ENCODE measurements at places on chromosomes 7 and 10.

- DNase-seq: peak; percentile 75
Measured at GRCh38 chr10:79068562-79069324, at the start of gene ZMIZ1. Gene ZMIZ1, plus strand, starts transcription at chr10:79068966. Its CDS starts 132,667 bp downstream, at chr10:79201633.

DNA sequence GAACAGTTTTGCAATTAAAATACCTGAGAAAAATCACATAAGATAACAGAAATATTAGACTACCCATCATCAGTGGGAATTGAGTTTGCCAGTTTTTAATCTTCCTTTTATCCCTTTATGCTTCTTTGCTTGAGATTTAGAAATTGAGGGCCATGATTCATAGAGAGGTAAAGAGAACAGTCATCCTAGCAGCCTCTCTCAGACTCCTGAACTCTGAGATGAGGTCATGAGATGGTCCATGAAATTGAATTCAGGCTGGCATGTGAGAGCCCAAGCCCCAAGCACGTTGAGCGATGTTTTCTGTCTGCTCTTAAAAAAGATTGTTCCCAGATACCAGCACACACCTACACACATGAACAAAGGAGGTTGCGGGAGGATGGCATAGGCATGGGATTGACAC lies 91.1 kb downstream of the CREB5 start:
- DNase-seq: no peak

- no peak for DNase-seq
Measured at GRCh38 chr7:156832195-156832877, 60.6 kb downstream of the LMBR1 start.

GRCh38 chr10:36030516-36030915 lies 388.4 kb upstream of the FZD8 start:
- DNase-seq: no peak

GRCh38 chr10:82796510-82796909 lies 921.5 kb downstream of the NRG3 start:
- no peak for DNase-seq

DNA sequence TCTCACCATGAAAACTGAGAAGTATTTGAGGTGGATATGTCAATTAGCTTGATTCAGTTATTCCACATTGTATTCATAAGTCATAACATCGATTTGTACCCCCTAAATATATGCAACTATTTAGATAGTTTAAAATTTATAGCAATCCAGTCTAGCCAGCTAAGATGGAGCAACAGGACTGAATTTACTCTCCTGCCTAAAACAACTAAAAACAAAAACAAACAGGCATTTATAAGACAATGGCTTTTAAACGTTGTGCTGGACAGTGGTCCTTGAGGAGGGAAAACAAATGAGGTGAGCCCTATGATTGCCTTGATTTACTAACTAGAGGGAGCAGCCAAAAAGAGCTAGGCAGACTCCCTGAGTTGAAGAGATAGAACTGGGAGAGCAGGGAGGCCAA lies 814 bp upstream of the GPAM start:
- no peak for DNase-seq

GRCh38 chr10:52440612-52441285 lies 126.7 kb downstream of the DKK1 start:
- DNase-seq: no peak

GRCh38 chr10:79563426-79563825 lies 3.2 kb upstream of the SFTPA2 start:
- no peak for DNase-seq

GRCh38 chr7:139827042-139827441 lies 2.0 kb upstream of the TBXAS1 start:
- DNase-seq: no peak

GRCh38 chr7:159272739-159273138 lies 128.1 kb upstream of the VIPR2 start:
- DNase-seq: no peak

GRCh38 chr10:3241967-3242650 lies 69.5 kb upstream of the PITRM1 start:
- DNase-seq: no peak

DNA sequence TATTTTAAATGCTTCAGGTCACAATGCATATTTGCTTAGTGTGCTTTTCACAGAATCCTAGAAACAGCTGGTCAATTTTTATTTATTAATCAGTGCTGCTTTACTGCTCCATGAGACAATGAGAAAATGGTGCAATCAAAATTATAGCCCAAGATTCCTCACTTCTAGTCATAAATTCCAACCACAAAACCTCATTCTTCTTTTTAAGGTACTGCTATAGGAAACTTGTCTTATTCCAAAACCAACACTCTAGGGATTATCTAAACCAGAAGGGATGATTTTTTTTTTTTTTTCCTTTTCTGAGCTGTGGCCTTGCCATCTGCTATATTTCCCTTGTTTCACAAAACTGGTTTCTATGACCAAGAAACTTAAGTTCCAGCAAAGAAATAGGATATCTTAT lies 64.0 kb upstream of the SEMA3A start:
- no peak for DNase-seq

DNA sequence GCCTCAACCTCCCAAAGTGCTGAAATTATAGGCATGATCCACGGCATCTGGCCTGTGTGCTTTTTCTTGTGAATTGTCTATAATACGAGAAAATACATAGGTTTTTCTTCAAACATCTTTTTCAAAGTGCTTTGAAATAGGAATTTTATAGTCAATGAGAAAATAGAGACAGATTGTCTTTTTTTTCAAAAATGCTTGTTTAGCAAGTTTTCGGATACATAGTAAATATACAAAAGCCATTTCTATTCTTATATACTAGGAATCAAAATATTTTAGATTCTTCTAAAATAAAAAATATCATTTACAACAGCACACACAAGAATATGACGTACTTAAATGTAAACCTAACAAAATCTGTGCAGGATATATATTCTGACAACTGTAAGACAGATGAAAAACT lies 1.6 kb upstream of the LYZL2 start:
- no peak for DNase-seq

GRCh38 chr7:132785870-132786269 lies 209.6 kb upstream of the PLXNA4 start:
- DNase-seq: no peak

- no peak for DNase-seq
Measured at GRCh38 chr10:84204122-84204521, 9.8 kb downstream of the CDHR1 start.

GRCh38 chr10:14378387-14378960 lies 47.8 kb upstream of the FRMD4A start:
- DNase-seq: no peak

- no peak for DNase-seq
Measured at GRCh38 chr10:27949528-27950241, 49.2 kb downstream of the ODAD2 start.

- no peak for DNase-seq
Measured at GRCh38 chr10:86538547-86538946, 17.0 kb upstream of the WAPL start.

GRCh38 chr10:73992899-73993788 lies 4.8 kb upstream of the VCL start:
- no peak for DNase-seq

- DNase-seq: no peak
Measured at GRCh38 chr10:70898687-70899086, 10.3 kb upstream of the PCBD1 start.

DNA sequence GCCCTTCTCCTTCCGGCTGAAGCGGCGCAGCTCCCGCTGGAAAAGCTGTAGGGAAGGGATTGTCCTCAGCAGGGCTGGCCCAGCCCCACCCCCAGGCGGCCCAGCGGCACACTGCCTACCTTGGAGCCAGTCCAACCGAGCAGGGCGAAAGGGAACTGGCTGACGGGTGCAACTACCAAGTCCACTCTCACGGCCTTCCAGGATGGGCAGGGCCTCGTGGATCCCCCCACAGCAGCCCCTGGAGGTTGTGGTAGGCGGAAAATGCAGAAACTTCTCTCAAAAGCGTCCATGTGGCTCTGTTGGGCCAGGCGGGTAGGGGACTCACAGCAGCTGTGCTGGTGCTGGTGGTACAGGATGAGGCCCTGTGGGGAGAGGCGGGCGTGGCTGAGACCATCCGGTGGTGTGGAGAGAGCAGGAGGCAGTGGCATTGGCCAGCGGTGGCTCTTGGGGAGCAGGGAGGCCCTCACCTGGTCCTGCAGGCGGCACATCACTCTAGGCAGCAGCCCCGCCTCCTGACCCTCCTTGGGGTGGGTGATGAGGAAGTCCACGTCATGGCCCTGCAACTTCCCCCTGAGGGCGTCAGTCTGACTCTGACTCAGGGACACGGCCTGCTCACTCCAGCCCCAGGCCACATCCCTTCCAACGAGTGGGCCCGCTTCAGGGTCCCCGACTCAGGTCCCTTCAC lies 8.4 kb upstream of the PGAM2 start:
- DNase-seq: no peak

GRCh38 chr7:85023066-85023712 lies 163.7 kb downstream of the SEMA3D start:
- DNase-seq: peak; percentile 3

DNA sequence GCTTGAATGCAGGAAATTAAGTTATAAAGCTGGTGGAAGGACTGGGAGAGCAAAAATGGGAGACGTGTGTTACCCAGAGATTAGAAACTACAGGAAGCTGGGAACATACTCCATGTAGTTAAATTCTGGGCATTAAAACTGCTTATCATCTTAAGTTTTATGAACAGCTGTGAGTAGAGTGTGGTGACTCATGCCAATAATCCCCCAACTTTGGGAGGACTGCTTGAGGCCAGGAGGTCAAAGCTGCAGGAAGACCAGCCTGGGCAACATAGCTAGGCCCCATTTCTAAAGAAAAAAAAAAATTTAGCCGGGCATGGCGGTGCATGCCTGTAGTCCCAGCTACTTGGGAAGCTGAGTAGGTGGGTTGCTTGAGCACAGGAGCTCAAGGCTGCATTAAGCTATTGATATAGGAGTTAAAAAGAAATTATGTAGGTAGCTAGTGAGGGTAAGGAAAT lies 56.2 kb upstream of the SEPHS1 start:
- DNase-seq: no peak

DNA sequence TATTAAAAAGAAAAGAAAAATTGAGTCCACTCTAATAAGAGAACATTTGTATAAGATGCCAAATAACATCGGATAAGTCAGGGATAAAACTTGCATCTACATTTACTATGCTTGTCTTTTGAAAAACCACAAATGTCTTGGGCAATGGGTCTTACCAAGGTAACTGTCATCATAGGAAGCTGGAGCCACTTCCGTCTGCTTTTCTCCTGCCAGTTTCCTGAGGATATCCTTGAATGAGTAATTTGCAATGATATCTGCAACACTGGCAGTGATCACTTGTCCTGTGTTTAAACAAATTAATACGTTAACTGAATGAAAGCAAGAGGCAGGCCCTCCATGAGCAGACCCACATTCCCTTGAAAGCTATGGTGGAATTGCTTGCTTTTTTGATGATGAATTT lies 47.3 kb downstream of the ITGA8 start:
- DNase-seq: no peak

Data from activated CD4-positive, alpha-beta T cell treated with anti-CD3 and anti-CD28 coated beads for 4 hours (primary cell).